MM.1S (cell line): ENCODE measurements at places on chromosomes 3 and 15.

DNA sequence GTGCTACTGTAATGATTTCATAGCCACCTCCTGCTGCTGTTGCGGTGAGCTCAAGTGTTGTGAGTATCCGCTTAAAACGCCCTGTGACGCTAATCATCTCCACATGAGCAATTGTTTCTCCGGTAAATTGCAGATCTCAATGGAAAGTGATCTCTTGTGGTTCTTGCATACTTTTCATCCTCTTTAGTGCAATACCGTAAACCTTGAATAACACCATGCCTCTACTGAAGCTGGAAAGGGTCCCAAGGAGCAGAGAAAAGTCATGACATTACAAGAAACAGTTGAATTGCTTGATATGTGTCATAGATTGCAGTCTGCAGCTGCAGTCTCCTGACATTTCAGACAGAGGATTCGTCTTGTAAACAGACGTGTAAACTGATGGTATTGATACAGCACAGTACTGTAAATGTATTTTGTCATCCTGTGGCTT is 6.0 kb upstream of the CEMIP start:
- no peak for DNase-seq

DNA sequence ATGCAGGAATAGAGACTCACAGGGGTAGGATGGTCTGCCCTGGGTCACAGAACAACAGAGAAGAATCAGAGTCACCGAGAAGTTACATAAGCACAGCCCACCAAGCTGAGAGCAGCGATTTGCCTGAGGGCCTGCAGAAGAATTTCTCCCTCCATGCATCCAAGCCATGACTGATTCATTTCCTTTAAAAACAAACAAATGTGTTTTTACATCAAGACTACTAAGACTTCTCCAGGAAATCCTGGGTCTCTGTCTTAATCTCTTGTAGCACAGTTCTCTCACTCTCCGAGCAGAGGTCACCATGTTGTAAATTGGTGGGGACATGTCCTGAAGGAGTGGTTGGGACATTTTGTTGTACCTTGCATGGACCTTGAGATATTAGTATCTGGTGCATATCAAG is 159.8 kb downstream of the THSD4 start:
- no peak for DNase-seq

DNA sequence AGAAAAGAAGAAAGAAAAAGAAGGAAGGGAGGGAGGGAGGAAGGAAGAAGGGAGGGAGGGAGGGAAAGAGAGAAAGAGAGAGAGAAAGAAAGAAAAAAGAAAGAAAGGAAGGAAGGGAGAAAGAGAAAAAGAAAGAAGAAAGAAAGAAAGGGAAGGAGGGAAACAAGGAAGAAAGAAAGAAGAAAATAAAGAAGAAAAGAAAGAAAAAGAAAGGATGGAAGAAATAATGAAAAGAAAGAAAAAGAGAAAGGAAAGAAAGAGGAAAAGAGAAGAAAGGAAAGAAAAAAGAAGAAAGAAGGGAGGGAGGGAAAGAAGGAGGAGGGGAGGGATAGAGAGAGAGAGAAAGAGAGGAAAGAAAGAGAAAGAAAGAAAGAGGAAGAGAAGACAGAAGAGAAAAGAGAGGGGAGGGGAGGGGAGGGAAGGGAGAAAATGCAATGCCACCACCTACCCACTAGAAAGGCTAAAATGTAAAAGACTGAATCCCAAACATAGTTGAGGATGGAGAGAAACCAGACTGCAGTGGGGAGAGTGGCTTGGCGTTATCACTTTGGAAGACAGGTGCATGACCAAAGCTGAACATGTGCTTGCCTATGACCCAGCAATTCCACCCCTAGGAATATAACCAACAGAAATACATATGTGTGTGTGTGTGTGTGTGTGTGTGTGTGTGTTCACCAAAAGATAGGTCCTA is 66.9 kb upstream of the KLF13 start:
- no peak for DNase-seq

DNA sequence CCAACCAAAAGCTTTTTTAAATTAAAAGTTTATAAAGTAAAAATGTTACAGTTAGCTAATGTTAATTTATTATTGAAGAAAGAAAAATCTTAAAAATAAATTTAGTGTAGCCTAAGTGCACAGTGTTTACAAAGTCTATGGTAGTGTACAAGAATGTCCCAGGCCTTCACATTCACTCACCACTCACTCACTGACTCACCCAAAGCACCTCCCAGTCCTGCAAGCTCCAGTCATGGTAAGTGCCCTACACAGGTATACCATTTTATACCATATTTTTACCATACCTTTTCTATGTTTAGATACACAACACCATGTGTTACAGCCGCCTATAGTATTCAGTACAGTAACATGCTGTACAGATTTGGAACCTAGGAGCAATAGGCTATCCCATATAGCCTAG is 29.1 kb downstream of the SSR3 start:
- no peak for DNase-seq

- peak; percentile 16 for DNase-seq
Measured at GRCh38 chr15:47750030-47750739, 32.9 kb downstream of the SEMA6D start.

GRCh38 chr3:35537265-35537664 is 102.1 kb upstream of the ARPP21 start:
- DNase-seq, result no peak

DNA sequence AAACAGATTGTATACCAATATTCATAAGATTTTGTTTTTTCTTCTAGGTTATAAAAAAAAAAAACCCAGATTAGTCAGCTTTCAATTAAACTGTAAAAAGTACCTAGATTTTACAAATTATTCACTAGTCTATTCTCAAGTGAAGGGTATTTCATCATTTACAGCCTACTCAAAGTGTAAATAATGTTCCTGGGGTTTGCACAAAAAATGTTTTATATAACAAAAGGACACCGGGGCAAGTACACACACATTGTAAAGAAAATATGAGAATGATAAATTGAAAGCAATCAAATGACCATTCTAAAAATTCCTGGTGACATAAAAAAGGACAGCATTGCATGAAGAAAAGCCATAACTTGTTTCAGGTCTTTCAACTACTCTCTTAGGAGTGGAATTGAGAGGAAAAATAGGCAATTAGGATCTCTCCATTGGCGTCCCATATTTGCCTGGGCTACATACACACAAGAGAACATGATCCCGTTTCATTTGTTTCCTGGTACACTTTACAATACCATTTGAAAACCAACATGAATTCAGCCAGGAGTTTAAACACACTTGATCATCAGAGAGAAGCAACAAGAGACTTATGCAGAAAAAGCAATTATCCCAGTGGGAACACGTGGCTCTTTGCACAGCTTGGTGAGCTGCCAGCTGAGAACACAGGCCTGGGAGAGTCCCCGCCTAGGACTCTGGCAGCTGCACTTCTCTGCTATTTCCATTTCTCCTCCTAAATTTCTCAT is 1039.2 kb downstream of the ROBO1 start:
- DNase-seq, result no peak

DNA sequence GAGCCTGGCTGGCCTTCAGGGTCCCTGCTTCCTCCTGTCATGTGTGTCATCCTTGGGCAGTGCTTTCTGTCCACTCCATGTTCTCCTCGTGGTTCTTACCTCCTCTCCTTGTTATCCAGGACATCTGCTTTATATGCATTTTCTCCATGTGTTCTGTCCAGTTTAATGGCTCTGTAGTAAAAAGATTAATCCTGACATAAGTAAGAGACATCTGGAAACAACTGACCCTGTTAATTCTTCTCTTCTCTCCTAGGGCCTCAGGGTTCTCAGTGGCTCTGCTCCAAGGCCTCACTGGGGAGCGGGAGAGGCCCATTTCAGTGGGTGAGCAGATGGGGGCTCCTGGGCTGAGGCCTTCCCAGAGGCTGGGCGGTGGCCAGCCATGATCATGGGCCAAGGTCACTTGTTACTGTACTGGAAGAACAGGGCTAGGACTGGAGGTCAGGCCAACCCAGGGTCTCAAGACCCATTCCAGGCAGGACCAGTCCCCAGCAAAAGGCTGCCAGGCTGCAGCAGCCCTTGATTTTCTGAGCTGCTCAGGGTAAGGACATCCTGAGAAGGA is 20.2 kb upstream of the CDCP1 start:
- no peak for DNase-seq
